Body of pancreas (tissue), 4 donors: ENCODE measurements at places on chromosomes 4 and X.

- no peaks in the 10 kb centered on the region for H3K4me1 ChIP-seq
- no peaks in the 10 kb centered on the region for H3K36me3 ChIP-seq
- no peak overlapping the region for H3K4me3 ChIP-seq
- DNase-seq, result no peak
- H3K27me3 ChIP-seq, result no peaks in the 10 kb centered on the region
- H3K27ac ChIP-seq, result no peak overlapping the region
Observed at GRCh38 chr4:90028460-90028859, 98.7 kb upstream of the CCSER1 start.

- H3K4me3 ChIP-seq, result no peak overlapping the region
- no peaks in the 10 kb centered on the region for H3K36me3 ChIP-seq
- DNase-seq, result no peak
- H3K4me1 ChIP-seq, result peaks cover 20% of the 10 kb centered on the region
- H3K27ac ChIP-seq, result no peak overlapping the region
Observed at GRCh38 chrX:38891641-38892413, 90.6 kb downstream of the MID1IP1 start.

DNA sequence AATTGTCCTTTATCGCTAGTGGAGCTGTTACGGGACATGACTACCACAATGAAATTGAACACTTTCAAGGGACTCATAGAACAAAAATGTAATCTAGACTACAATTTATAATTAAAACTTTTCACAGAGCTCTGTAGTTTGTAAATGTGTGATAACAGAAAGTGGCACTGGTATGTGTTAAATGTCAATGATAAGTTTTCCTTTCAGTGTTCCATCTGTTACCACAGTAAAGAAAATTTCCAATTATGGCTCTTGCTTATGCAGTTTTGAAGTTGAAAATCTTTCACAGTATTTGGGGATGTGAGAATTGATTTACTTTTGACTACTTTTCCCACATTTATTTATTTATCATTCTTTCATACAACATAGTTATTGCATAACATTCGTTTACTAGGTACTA is 40.1 kb upstream of the GUCY1A1 start:
- H3K27me3 ChIP-seq, result no peaks in the 10 kb centered on the region
- no peak overlapping the region for H3K4me3 ChIP-seq
- H3K36me3 ChIP-seq, result no peaks in the 10 kb centered on the region

DNA sequence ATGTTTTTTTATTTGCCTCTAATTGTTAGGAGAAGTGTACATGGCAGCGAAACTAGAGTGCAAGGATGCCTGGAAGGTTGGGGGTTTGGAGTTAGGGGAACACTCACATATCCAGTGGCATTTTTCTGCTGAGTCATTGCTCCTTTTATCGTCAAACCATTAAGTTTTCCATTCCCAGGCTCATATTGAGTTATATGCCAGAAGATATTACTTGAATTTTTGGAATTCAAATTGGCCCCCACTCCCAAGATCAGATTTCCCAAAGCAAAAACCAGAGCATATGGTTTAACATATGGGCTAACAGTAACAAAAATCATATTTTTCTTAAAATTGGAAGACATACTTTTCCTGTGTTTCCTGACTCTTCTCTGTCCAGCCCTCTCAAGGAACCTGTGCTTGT is 152.7 kb downstream of the FSTL5 start:
- no peaks in the 10 kb centered on the region for H3K27me3 ChIP-seq
- no peaks in the 10 kb centered on the region for H3K36me3 ChIP-seq
- no peaks in the 10 kb centered on the region for H3K4me1 ChIP-seq
- no peak overlapping the region for H3K27ac ChIP-seq

DNA sequence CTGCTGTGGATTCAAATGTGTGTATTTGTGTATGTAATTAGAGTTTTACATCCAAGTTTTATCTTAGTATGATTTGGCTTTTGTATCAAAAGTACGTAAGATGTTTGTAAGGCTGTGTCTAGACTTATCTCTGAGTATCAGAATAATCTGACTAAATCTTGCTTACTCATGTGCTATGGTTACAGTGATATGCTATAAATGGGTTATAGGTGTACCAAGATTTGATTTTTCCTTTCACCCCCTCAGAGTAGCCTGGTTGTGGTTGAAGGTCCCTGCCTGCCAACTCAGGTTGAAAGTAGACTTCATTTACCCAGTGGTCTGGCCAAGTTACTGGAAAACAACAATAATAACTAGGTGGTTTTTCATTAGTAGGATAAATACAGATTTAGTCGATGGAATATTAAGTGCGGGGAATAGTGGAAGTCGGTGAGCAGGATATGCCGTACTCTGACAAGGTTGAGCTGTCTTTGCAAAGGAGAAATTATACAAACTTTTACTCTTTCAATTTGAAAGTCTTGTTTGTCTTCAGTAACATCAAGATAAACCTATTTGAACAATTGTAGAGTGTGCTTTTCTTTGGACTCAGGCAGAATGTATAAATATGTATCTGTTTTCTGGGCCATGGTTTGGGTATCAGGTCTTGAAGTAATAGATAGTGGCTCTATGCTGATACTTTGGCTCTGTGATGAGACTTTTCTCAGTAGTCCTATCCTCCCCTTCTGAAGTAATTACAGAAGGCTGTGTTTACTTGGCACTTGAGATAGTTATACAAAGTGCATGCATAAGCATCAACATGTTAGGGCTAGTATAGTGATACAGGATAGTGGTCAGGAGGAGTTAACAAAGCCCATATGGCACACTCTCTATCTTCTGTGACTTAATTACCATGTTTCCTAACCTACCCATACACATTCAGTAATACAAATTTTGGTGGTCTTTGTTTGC is 23.7 kb downstream of the BMP2K start:
- H3K27ac ChIP-seq, result no peak overlapping the region
- no peaks in the 10 kb centered on the region for H3K4me1 ChIP-seq
- H3K27me3 ChIP-seq, result no peaks in the 10 kb centered on the region
- DNase-seq, result no peak
- no peak overlapping the region for H3K4me3 ChIP-seq

DNA sequence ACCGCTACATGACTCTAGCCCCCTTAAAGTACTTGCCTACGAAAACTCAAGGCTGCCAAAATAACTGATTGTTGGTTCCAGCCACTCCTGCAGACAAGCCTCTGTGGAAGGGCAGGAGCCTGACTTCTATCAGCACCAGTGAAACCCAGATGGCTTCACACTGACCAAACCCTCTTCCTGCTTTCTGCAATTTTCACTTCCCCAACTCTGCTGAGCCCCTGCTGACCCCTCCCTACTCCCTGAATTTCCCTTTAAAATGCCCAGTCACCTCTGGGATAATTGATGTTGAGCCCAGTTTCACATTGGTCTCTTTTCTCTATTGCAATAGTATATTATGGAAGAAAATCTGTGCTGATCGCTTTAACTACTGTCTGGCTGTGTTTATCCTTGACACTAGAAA is 61.6 kb upstream of the STS start:
- H3K4me3 ChIP-seq, result no peak overlapping the region
- no peaks in the 10 kb centered on the region for H3K36me3 ChIP-seq
- no peak for DNase-seq
- no peaks in the 10 kb centered on the region for H3K4me1 ChIP-seq
- no peak overlapping the region for H3K27ac ChIP-seq
- H3K27me3 ChIP-seq, result no peaks in the 10 kb centered on the region
